NCI-H69 (cell line): ENCODE measurements at places on chromosomes 12 and 14.
A peak's percentile ranks its signal among the peaks of the same experiment; 100 is the strongest.

DNA sequence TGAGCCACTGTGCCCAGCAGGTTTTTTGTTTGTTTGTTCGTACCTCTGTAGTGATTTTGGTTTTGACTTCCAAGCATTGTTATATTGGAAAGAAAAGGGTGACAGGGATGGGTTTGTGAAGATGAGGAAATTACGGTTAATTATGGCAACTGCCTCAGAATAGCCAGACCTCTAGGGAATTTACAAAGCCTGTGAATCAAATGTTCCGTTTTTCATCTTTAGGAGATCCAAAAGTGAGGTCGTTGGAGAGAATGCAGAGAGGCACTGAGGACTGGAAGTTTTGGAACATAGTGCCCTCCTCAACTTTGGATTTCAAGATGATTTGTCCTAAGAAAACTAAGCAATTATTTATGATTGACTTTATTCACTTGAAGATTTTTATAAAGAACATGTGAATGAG, 54.5 kb upstream of the EVL start:
- peak; percentile 45 for DNase-seq

- peak; percentile 45 for DNase-seq
Measured at GRCh38 chr14:79992407-79993198, 218.7 kb downstream of the DIO2 start.

GRCh38 chr12:7395950-7396349, 48.0 kb downstream of the CD163L1 start:
- no peak for DNase-seq

GRCh38 chr12:110721570-110721969, 21.1 kb downstream of the PPP1CC start:
- peak; percentile 63 for DNase-seq

DNA sequence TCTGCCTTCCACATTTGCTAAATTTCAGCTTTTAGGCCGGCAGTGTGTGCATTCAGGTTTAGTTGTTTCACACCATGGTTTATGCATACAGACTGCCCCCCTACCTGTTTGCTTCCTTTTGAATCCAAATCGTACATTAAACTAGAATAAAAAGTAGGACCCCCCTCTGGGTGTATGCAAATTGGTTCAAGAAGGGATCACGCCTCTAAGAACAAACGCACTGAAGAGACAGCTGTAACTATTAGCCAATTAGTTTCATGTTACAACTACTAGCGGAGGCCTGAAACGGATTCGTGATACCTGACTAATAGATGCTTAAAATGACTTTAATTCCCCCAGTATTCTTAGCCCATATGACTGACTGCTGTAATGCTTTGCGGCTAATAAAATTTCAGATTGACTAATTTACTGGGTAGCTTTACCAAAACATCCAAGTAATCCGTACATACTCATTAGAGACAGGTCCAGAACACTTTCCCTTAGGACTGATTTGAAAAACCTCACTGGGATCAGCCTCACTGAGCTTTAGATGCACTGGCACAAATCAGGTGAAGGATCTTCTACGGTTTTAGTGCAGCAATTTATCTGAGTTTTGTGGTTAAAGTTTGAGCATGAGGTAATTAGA, 411.8 kb downstream of the NPAS3 start:
- DNase-seq: peak; percentile 53

DNA sequence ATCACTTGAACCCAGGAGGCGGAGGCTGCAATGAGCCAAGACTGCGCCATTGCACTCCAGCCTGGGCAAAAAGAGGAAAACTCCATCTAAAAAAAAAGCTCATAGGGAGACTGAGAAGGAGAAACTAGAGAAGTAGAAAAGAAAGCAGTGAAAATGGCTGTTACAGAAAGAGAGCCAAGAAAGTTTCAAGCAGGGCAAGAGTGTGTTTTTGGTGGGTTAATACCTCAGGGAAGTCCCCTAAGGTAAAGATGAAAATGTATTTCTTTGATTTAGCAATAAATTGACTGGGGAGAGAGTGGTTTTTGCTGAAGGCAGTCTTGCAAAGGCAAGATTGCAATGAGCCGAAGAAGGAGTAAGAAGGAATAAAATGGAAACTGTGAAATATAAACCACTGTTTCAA, 10.0 kb upstream of the DUSP16 start:
- no peak for DNase-seq

- peak; percentile 77 for DNase-seq
Measured at GRCh38 chr12:47397664-47398281, 308.1 kb downstream of the RPAP3 start.

DNA sequence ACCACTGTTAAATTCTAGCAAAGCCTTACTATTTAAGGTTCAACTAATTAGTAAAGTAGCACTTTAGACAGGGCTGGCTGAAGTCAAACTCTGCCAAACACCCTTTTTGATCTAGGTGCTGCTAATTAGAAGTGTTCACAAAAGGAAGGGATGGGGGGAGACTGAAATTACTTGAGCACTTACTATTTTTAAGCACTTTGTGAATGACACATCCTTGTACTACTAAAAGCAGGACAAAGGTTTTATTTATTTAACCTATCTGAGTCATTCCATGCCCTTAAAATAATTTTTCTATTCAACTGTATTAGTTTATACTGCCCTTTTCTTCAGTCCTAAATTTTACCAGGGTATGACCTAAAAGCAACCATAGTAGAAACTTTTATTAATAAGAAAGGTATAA, 20.1 kb downstream of the MBIP start:
- DNase-seq: peak; percentile 35

DNA sequence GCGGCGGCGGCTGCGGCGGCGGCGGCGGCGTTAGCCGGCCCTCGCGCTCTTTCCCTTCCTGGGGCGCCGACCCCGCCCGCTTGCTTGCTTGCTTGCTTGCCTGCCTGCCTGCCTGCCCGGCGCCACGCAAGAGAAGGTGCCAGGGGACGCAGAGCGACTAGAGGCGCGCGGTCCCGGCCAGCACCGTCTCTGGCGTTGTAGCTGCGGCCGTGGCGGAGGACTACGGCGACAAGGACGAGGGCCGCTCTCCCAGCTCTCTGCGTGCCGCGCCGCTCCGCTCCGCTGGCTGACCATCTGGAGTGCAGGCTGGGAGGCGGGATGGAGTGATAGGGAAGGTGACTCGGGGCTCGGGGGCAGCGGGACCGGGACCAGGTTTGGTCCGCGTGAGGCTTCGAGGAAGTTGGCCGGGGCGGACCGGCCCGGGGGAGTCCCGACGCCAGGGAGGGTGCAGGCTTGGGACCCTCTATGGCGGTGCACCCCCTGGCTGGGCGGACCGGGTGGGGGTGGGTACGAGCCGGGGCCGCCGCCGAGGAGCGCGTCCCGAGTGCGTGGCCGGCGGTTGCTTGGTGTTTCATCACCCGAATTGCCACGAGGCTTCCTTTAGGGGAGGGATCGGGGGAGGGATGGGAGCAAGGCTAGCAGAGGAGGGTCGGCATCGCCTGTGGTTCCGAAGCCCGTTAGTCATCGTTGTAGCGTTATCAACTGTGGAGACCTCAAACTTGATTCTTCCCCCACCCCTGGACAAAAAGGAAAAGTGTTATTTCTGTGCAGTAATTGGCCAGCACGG, 471 bp downstream of the XPOT start:
- DNase-seq: peak; percentile 85

GRCh38 chr12:69623970-69624369, 13.3 kb upstream of the LRRC10 start:
- peak; percentile 81 for DNase-seq

GRCh38 chr12:103801709-103802585, 39.1 kb downstream of the NT5DC3 start:
- DNase-seq: no peak

GRCh38 chr14:47442211-47442610, 233.2 kb downstream of the MDGA2 start:
- peak; percentile 69 for DNase-seq

- DNase-seq: no peak
Measured at GRCh38 chr12:11164384-11164783, 6.6 kb upstream of the SMIM10L1 start.

GRCh38 chr14:22178333-22178839, 410.6 kb downstream of the DAD1 start:
- no peak for DNase-seq

GRCh38 chr14:103890052-103890371, 38.2 kb upstream of the TDRD9 start:
- no peak for DNase-seq

- DNase-seq: peak; percentile 95
Measured at GRCh38 chr12:80846952-80847351, 90.8 kb downstream of the LIN7A start.

- peak; percentile 72 for DNase-seq
Measured at GRCh38 chr12:120980800-120981368, 2.5 kb downstream of the HNF1A start.

DNA sequence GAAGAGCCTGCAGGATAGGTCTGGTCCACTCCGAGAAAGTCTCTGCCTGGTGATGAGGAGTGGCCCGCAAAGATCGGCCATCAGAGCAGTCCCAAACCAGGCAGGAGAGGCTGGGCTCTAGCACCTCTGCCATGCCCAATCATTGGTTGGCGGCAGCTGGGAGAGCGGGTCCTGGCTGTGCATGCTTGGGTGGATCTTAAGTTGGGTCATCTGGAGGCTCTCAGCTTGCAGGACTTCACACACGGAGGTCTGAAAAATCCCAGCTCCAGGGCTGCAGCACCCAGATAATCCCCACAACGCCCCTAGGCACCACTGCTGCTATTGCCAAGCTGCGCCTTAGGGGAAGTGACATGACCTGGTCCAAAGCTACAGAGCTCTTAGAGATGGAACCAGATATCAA, 766.7 kb upstream of the TBX3 start:
- no peak for DNase-seq

GRCh38 chr14:63562405-63562804, 19.2 kb upstream of the PPP2R5E start:
- DNase-seq: no peak
